Stimulated activated memory B cell treated with anti-CD40 and anti-IgM and Interleukin-4, amounts not matched to agents 10 μg/mL and 1 μg/mL and 100 μg/mL, for 72 hours (primary cell): ENCODE measurements at places on chromosomes 11 and 22.
A peak's percentile ranks its signal among the peaks of the same experiment; 100 is the strongest.

- ATAC-seq = no peak
Observed at GRCh38 chr11:5865826-5866225, 8.3 kb upstream of the OR52E8 start.

- no peak for ATAC-seq
Observed at GRCh38 chr11:1042626-1043562, 6.4 kb upstream of the MUC6 start.

- ATAC-seq = no peak
Observed at GRCh38 chr22:46083383-46084350, 66.7 kb upstream of the PPARA start.

- ATAC-seq = no peak
Observed at GRCh38 chr11:108975026-108975425, 310.2 kb downstream of the DDX10 start.

DNA sequence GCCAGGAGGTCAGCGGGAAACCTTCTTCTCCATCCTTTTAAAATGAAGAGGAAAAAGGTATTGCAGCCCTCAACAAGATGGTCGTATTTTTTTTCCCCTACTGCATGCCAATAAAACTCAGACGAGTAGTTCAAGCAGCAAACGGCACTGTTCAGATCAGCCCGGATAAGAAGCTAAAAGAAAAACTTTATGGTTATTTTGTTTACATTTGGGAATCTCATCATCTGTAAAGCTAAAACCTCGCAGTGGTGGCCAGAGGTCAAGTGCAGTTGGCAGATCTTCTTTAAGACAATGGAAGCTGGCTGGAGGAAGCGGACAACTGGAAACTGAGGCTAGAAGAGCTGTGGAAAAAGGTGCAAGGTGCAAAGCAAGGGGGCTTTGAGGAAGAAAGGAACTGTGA, 31.0 kb upstream of the CHRM4 start:
- no peak for ATAC-seq

DNA sequence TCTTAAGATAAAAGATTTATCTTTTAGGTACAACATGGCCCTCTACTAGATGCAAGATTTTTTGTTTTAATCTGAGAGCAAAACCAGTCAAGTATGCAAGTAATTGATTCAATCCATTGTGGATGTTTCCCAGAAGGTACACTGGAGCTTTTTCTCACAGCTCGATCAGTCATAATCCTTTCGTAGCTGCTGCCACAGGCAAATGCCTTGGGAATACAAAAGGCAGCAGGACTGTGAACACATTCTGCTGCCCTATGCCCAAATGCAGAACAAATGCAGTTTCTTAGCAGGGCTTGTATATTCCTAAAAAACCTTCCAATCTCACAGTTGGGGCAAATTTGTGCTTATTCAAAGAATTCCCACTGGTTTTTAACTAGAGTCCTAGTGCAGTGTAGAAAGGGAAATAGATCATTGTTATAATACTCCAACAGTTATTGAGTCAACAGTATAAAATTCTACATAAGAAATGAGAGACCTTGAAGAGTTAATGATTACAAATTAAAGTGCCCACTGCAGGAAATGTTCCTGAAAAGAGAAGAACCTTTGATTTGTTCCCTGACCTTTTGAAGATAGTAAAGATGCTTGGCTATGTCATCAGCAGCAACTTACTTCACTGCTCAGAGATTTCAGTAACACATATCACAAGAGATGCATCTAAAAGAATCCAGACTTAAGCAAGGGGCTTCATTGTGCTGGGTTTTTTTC, 14.1 kb downstream of the LPXN start:
- no peak for ATAC-seq

DNA sequence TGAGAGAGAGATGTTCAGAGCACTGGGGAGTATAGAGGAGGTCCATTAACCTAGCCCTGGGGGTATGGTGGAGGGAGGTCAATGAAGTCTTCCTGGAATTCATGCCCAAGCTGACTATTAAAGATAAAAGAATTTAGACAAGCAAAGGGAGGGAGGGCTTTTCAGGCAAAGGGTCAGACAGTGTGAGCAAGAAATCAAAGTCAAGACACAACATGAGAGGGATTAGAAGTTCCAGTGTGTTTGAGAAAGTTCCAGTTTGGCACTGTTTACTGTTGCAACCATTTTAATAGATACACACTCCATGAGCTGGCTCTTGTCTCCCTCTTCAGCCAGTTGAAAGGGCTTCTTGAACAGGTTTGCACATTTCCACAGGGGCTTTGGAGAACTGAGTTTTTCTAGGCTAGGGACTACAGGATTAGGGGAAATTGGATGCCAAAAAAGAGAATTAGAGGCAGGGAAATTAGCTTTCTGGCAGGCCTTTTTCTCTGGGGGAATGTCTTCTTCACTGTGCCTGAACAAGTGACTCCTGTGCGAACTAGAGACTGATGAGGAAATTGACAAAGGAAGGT, 14.7 kb upstream of the NNMT start:
- no peak for ATAC-seq

DNA sequence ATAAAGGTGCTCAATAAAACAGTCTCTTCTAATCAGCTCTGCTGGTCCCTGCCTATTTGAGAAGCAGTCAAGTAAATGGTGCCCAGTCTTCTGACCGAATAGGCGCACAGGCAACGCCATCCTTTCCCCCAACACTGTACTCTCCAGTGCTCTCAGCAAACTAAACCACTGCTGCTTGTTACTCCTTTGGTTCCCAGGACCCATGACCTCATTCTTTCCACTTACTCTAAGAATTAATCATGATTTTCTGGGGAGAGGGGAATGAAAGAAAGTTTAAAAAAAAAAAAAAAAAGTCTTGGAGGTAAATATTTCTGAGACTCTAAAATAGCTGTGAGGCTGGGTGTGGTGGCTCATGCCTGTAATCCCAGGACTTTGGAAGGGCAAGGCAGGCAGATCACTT, 63.7 kb downstream of the SGSM3 start:
- ATAC-seq = no peak

DNA sequence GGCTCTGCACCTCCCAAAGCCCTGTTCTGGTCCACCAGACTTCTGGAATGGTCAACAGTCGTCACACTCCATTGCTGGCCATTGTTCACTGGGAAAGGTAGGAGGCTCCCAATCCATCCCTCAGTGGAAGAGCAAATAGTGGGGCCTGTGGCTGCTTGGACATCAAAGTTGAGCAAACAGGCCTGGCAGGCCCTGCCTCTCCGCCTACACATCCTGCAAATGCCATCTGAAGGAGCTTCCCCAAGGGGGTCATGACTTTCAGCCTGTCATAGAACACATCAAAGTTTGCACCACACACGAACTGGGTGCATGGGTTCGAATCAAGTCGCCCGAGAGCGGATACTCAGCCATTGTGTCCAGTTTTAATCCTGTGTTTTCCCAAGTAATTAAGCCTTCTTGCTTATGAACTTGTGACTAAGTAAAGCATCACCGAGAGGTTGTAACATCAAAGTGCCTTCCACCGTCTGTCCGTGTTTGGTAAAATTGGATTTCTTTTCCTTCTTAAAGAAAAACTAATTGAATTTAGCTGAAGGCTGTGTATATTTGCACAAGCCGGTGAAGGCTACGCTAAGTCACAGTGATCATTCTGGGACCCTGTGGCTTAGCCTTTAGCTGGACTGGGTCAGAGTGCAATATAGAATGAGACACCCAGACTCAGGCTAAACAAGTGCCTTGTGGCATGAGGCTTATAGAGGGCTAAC, 36.1 kb downstream of the CLPB start:
- ATAC-seq = no peak

- no peak for ATAC-seq
Observed at GRCh38 chr11:134497586-134497985, 85.5 kb upstream of the B3GAT1 start.

GRCh38 chr11:75151346-75152047, 590 bp downstream of the SLCO2B1 start:
- no peak for ATAC-seq

- ATAC-seq = peak; percentile 48
Observed at GRCh38 chr11:112113539-112114457, 27.1 kb downstream of the SDHD start.

GRCh38 chr11:110490886-110491285, 61.1 kb downstream of the FDX1 start:
- no peak for ATAC-seq

GRCh38 chr11:96075532-96075959, 151.6 kb upstream of the MTMR2 start:
- ATAC-seq = peak; percentile 94

DNA sequence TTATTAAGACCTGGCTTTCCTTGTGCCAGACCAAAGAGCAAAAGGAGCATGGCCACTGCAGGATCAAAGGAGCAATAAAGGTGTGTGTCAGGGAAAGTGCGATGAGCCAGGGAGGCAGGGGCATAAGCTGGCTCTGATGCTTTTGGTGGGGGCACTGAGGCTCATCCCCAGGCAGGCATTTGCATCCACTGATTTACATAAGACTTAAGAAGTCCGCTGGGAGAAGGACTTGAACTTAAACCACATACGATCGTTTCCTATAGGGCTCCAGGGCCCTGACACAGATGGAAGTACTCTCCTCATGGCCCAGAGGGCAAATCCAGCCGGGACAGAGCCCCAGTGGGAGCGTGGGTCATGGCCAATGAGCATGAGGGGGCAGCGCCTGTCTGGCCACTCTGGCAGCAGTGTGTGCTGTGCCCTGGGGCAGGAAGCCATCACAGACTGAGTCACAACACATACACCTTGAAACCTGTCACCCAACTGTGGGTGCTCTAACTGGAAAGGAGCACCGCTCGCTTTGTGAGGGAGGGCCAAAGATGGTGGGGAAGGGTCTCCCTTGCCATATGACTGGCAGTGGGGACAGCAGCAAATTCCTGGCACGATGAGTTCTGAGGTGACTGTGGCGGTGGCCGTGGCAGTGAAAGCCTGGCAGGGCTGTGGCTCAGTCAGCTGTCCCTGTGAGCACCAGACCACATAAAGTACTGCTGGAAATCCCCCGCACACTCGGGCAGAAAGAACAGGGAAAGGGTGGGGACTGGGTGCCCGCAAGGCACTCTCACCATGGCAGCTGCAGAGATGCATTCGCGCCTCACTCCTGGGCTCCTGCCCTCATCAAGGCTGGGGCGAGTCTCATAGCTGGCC, 79.4 kb upstream of the LMO1 start:
- peak; percentile 91 for ATAC-seq

- ATAC-seq = no peak
Observed at GRCh38 chr22:46590334-46590733, 29.9 kb upstream of the GRAMD4 start.

- no peak for ATAC-seq
Observed at GRCh38 chr22:48918585-48919186, 909.0 kb downstream of the BRD1 start.

- no peak for ATAC-seq
Observed at GRCh38 chr22:48890693-48891554, 936.7 kb downstream of the BRD1 start.

DNA sequence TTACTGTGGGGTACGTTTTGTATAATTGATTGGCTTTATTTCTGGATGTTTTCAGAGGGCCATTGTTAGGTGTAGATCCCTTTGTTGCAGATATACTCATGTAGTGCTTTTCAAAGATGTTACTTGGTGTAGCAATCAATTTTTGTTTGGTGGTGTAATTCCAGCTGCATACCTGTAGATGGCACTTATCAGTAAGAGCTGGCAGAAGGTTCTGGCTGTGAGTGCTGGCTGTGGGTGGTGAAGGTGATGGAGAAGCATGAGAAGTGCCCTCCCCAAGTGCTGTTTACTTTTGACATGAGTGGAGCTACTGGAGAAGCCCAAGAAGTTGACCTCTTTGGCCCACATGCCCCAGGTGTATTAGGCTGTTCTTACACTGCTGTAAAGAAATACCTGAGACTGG, 1074.9 kb downstream of the FAM181B start:
- ATAC-seq = no peak

DNA sequence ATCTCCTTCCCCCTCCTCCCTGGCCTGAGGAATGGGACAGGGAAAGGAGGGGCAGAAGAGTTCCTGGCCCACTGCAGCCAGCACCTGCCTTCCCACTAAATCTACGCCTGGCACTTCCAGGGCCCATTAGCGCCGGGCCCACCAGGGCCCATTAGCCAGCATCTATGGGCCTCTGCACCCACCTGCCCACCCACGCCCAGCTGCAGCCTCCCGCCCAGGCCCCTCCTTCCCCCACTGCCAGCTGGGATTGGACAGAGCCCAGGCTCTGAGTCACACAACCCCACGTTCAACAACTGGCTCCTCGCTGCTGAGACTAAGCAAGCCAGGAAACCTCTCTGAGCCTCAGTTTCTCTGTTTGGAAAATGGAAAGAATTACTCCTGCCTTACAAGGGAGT, 48.7 kb downstream of the CYTH4 start:
- ATAC-seq = no peak

- ATAC-seq = no peak
Observed at GRCh38 chr11:126415669-126416420, 60.4 kb downstream of the ST3GAL4 start.

DNA sequence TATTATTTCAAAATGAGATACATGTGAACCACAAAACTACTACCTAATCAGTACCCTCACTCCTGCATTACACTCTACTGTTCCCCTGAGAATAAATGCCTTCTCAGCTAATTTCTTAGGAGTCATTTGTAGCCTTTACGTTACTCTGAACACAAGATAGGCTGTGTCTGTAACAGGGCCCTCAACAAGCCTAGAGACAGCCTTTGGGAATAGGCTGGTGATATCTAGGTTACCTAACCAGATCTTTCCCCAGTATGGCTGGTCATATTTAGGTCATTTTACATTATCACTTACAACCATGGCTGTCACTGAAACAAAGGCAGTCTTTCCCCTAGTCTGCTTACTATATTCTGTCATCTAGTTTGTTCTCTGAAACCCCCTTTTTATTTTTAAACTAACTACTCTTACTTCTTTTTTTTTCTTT, 14.2 kb downstream of the ATM start:
- peak; percentile 78 for ATAC-seq
